Fibroblast of skin of right quadriceps (primary cell): ENCODE measurements at places on chromosomes 5 and 9.
A peak's percentile ranks its signal among the peaks of the same experiment; 100 is the strongest.

DNA sequence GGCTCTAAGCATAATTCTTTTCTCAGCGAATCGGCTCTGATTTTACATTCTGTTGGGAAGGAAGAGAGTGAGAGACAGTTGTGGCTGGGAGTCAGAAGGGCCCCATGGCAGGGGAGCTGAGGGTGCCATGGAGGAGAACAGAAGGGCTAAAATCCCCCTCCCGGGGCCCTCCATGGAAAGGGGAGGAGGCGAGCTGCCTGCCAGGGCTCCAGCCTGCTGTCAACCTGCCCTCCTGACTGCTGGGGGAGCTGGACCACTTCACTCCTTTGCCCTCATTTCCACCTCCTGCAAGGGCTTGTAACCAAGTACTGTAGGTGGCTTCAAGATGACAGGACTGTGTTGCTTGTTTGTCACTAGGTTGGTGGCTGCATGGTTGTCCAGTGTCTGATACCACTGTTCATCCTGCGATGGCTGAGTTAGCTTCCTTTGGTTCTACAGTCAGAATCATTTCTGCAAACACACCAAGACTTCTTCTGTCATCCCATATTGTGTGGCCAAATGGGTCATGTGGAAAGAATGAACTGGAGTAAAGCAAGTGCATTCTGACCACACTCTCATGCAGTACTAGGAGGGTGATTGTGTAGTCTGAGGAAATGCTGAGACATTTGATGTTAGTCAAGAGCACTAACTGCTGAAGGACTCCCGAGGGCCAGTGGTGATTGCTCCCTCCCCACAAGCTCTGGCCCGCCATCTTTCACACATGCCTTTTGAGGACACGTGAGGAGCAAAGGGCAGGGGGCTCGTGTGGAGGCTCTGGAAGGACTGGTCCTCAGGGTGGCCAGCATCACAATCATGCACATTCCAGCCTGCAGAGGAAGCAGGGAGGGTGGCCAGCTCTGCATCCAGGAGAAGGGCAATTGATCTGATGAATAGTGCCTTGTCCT, 307.2 kb downstream of the GADD45G start:
- DNase-seq = peak; percentile 24

DNA sequence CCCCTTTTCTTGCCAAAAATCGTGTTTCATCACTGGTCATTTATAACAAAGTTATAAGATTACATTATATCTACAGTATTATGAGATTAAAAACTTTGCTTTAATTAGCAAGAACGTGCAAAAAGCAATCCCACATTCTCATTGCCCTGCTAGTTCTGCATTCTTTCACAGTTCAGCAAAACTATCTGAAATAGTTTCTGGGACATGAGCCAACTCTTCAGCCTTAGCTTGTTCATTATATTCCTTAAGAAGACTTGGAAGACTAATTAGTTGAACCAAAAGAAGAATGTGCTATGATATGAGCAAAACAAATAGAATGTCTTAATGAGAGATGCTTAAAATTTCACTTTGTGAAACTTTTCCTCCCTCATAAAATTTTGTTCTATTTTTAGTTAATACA, 76.7 kb downstream of the ITGA1 start:
- DNase-seq = peak; percentile 94

- DNase-seq = no peak
Measured at GRCh38 chr5:143281226-143281625, 122.3 kb downstream of the NR3C1 start.

DNA sequence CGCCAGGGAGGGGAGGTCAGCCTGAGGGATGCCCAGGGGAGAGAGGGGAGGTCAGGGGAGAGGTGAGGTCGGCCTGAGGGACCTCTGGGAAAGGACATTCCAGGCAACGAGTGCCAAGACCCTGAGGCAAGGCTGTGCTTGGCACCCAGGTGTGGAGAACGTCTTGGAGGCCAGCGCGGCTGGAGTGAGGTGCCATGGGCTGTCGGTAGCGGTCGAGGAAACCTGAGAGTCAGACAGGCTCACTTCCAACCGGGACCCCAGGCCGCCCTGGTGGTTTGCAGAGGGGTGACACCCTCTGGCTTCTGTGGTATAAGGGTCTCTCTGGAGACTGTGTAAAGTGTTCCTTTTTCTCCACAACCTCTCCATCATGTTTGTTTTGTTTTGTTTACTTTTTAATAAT, 82.9 kb downstream of the CACNA1B start:
- no peak for DNase-seq

GRCh38 chr9:20784196-20784595, 100.1 kb downstream of the FOCAD start:
- no peak for DNase-seq

DNA sequence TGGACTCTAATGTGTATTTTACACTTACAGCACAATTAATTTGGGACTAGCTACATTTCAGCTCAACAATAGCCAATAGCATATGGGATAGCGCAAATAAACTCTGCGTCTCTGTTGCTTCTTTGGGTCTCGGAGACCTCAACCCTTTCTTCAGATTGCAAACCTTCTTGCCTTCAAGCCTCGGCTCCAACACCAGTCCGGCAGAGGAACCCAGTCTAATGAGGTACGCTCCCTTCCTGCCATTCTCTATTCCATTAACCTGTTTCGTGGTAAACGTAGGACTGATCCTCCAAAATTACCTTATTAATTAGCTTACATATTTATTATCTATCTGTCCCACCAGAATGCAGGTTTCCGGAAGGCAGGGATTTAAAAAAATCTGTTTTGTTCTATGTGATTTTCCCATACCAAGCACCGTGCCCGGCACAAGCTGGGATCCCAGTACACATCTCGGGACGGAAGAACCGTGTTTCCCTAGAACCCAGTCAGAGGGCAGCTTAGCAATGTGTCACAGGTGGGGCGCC, 525 bp upstream of the DAPK1 start:
- no peak for DNase-seq

DNA sequence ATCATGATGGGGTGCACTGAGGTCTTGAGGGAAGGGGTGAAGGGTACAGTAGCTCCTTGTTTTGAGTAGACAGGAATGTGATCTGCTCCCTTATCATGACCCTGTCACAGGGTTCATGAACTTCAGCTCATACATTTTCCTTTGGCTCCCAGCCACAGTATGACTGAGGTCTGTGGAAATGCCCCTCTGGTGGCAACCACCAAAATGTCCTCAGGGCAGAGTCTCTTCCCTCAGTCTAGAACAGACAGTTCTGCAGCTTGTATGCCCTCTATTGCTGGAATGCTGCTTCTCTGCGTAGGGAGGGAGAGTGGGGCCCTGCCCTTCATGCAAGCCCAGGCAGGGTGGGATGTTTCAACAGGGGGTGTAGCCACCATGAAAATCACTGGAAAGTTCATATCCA, 53.8 kb upstream of the SNCAIP start:
- DNase-seq = no peak

GRCh38 chr9:131606896-131607567, 61.7 kb downstream of the PRRT1B start:
- no peak for DNase-seq

DNA sequence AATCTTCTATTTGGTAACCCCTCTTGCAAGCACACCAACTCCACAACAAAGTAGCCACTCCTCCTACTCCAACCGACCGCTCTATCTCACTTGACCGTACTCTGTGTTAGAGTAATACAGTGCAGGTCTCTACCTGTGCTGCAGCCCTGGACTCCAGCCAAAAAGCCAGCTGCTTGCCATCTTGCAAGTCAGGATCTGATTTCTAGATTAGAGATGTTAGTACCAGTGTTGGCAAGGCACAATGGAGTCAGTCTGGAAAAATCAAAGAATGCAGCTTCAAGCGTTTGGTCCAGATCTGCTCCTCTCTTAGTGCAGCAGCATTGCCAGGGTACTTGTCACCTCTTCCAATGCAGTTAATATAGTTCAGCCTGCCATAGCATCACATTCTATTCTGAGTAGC, 477.6 kb downstream of the ZSWIM6 start:
- no peak for DNase-seq

GRCh38 chr5:53877243-53877642, 316.8 kb downstream of the NDUFS4 start:
- peak; percentile 66 for DNase-seq

DNA sequence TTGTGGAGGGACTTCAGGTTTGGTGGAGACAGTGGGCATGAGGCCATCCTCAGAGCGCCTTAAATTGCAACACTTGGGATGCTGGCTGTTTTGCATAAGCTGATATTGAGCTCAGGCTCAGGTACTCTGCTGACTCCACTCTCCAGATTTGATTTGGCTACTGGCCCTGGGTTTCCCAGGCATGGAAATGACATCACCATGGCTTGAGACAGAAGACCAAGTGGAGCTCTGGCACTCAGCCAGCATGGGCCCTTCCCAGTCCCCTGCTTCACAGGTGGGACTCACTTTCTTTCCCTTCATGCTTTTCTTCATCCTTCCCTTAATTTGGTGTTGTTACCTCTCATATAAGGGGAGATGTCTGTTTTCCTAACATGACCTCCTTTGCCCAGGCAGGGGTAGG, 72.0 kb upstream of the IL12B start:
- peak; percentile 14 for DNase-seq

DNA sequence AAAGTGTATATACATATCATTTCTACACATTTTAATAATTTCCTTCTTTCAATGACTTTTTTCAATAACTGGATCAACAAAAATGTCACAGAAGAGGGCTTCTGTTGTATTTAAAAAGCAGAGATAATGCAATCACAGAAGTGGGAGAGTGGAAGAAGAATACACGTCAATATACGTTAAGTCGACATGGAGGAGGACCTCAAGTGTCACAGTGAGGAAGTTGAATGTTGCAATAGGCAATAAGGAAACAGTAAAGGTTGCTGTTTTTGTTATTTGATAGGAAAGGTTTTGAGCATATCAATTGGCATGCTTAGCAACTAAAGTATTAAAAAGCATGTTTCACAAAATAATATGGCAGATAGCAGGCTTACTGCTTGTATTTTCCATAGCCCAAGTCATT, 184.0 kb upstream of the NR4A3 start:
- DNase-seq = no peak

GRCh38 chr9:87959916-87960581, 14.3 kb downstream of the CDK20 start:
- peak; percentile 17 for DNase-seq

- no peak for DNase-seq
Measured at GRCh38 chr5:180640611-180640860, 8.9 kb downstream of the FLT4 start.

- DNase-seq = no peak
Measured at GRCh38 chr5:50564079-50564478, 102.4 kb upstream of the PARP8 start.

GRCh38 chr5:140109018-140109758, 4.7 kb upstream of the PURA start:
- no peak for DNase-seq

GRCh38 chr9:114210691-114211276, 55.4 kb downstream of the COL27A1 start:
- no peak for DNase-seq

GRCh38 chr5:136080483-136081216, 51.9 kb downstream of the TGFBI start:
- DNase-seq = peak; percentile 89

DNA sequence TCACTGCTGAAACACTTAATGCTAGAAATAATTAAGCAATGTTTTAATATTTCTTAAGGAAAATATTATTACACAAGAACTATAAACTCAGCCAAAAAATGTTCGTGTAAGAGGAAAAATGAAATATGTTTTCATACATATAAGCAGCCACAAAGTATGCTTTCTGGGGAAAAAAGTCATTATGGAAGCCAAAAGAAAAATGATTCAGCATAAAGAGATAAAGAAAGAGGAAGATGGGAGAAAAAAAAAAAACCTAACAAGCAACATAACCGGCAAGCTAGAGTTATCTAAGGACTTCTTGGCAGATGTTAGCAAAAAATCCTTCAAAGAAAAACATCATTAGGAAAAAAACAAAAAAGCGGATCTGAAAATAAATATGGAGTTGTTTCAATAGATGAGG, 179.1 kb downstream of the MUSK start:
- peak; percentile 65 for DNase-seq

GRCh38 chr5:121795511-121795910, 56.2 kb upstream of the FTMT start:
- DNase-seq = no peak

DNA sequence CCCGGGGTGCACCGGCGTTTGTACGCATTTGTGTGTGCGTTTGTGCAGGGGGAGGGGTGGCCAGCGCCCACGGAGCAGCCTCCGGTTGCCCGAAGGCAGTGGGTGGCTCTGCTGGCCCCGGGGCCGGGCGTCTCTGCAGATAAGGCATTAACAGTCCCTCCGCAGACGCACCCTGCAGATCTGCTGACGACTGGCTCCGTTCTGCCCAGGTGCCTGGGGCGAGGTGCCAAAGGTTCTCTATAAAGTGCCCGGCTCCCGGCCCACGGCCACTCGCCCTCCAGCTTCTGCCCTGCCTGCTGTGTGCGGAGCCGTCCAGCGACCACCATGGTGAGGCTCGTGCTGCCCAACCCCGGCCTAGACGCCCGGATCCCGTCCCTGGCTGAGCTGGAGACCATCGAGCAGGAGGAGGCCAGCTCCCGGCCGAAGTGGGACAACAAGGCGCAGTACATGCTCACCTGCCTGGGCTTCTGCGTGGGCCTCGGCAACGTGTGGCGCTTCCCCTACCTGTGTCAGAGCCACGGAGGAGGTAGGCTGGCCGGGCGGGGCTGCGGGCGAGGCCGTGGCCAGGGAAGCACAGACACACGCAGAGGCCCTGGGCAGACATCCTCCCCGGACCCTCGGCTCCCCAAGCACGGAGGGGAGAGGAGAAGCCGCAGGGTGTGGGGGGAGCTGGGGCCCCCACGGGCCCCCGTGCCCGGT, at the start of gene SLC6A19:
TSS of gene SLC6A19 (plus strand) at position 269 of the 699 bp plus-strand sequence. CDS start at position 325, 56 bp downstream.
- DNase-seq = no peak

- DNase-seq = no peak
Measured at GRCh38 chr5:93511445-93511844, 69.6 kb downstream of the NR2F1-AS1 start.

DNA sequence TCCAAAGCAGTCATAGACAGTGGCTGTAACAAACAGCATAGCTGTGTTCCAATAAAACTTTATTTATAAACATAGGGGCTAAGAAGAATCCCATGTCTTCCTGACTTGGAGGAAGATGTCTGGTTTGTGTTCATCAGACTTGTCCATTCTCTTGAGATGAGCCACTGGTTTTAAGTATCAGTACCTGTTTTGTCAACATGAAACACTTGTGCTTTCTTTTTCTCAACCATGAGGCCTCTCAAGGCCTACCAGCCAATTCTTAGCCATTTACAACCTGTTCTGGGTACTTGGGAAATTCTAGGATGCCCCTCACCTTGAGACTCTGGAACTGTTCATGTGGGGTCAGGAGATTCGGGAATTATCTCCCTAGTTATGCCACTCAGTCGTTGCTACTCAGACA, 154.3 kb upstream of the PPP1R2B start:
- DNase-seq = no peak

DNA sequence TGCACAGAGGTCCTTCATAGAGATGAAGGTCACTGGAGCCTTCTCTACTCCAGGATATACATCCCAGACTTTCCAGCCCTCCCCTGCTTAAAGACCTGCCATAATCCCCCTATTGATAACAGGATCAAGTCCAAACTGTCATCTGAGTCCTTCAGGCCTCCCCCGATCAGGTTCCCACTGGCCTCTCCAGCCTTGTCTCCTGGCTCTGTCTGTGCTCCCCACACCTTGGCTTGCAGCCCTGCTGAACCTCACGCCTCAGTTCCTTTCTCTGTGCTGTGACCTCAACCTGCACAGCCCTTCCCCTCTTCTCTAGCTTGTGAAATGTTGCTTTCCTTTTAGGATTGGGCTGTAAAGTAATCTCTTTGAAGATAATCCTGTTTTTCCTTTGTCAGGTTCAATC, 2.5 kb upstream of the HRH2 start:
- no peak for DNase-seq

- peak; percentile 74 for DNase-seq
Measured at GRCh38 chr5:150523472-150524350, 15.8 kb downstream of the NDST1 start.
